ENCODE measurements at places on chromosomes 1 and 21. TPM values are rescaled to one million over a fixed set of nuclear protein-coding genes. Genes with fewer than 3 reads are reported as not detected.
A peak's percentile ranks its signal among the peaks of the same experiment; 100 is the strongest.

The CLCA1 gene
- 0.23 TPM for total RNA-seq

The CCDC181 gene
- total RNA-seq = not detected

The BRINP2 gene
- total RNA-seq = not detected

The LYPD8 gene
- not detected for total RNA-seq

The FOXD3 gene
- not detected for total RNA-seq

The L1TD1 gene
- total RNA-seq = 0.39 TPM

The RHCE gene
- total RNA-seq = 0.90 TPM

The RIMKLA gene
- not detected for total RNA-seq

The OR2L8 gene
- total RNA-seq = 1.2 TPM

The RHD gene
- 0.13 TPM for total RNA-seq

The PLPPR5 gene
- total RNA-seq = not detected

DNA sequence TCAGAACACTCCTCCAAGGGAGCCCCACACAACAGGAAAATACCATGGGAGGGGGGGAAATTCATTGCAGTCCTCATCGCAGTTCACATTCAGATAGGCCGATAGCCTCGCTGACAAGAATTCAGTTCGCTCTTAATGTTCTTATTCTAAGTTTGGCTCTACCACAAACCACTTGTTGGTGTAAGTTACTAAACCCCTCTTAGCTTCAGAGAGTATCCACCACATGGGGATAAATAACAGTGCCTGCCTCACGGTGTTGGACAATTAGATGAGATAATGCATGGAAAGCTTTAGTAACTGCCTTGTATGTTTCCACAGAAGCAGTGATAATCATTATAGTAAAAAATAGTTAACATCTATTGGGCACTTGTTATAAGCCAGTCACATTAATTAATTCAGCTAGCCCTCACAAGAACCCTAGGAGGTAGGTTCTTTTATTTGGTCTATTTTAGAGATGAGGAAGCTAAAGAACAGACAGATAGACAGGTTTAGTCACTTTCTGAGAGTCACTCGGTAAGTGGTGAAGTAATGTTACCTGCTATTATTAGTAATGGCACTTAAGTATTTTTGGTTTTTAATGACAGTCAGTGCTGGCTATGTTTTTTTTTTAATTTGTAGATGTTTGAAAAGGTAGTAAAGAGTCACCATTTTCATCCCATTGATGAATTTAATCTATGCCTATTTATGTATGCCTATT lies 10.1 kb downstream of the VAV3 start:
- DNase-seq = no peak

DNA sequence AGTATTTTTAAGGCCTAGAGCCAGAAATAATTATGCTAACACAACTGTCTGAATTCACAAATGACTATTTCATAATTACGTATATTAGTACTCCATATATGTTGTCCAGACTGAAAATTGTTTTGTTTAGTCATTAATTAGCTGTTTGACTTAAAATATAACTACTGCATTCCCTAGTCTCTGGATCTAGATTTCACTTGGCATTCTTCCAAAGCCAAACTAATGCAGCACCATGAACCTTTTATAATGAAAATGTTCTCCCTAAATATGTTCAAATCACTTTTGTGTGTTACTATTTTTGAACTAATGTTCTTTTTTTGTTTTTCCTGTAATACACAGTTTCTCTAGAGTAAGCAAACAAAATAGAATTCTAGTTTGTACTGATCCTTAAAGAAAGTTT lies 46.1 kb downstream of the CAMTA1 start:
- DNase-seq = no peak

DNA sequence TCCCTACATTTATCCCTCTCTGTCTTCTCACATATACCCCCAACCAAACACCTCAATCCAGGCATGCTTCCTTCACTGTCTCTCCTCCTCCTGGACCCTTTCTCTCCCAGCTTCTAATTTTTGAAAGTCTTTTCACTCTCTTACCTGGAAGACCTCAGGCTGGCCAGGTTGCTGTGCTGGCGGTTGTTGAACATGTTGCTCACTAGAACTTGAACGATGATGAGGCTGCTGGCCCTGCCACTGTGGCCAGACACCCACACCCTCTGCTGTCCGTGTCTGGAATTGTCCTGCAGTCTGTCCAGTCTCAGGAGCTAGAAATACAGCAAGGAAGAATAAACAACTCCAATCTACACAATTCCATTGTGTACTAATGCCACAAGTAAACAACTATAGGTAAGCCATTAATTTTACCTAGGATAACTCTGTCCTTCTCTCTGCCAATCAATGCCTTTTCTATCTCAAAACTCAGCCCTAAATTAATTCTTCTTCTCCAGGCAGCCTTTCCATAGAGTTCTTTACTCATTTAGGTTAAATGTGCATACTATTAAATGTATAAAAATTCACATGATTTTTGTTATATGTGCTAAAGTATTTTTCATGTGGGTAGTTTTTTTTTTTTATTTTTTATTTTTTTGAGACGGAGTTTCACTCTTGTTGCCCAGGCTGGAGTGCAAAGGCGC lies 5.1 kb upstream of the CTSK start:
- no peak for DNase-seq

GRCh38 chr1:18951818-18952391 lies 4.6 kb downstream of the IFFO2 start:
- DNase-seq = peak; percentile 71

GRCh38 chr1:203581841-203582240 lies 44.8 kb upstream of the ATP2B4 start:
- no peak for DNase-seq

- no peak for DNase-seq
These were observed 131.5 kb downstream of the RNF220 start for GRCh38 chr1:44536357-44537209.

DNA sequence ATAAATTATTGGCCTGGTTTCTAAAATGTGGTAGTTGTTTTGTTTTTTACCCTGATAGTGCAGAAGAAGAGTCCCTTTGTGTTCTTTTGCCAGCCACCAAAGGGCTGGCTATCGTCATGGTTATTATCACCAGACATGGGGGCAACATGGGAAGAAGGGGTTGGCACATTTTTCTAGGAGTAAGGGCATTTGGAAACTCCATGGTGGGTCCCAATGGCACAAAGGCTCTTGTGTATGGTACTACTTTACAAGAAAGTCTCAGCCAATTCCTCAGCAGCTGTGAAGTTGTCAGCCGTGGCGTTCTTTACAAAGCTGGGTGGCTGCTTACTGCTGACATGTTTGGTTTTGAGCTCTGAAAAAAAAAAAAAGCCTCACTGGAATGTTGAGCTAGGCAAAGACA lies 330.4 kb upstream of the ESRRG start:
- no peak for DNase-seq

- DNase-seq = no peak
These were observed 11.8 kb upstream of the RALGPS2 start for GRCh38 chr1:178713259-178713658.

DNA sequence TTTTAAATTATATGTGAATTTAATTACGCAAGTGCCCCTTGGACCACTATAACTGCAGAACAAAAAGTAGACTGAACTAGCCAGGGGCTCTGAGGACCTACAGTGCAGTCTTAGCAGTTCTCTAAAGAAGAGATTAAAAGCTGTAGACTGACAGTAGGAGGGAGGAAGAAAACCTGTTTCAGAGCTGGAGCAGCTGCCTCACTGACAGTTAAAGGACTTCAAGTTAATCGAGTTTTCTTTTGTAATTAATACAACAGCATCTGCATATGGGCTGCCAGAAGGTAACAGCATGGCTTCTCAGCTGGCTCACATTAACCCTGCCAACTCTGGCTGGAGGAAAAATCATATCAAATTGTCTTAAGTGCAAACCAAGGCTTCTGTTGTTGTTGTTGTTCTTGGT lies 19.9 kb downstream of the DSTYK start:
- DNase-seq = no peak

DNA sequence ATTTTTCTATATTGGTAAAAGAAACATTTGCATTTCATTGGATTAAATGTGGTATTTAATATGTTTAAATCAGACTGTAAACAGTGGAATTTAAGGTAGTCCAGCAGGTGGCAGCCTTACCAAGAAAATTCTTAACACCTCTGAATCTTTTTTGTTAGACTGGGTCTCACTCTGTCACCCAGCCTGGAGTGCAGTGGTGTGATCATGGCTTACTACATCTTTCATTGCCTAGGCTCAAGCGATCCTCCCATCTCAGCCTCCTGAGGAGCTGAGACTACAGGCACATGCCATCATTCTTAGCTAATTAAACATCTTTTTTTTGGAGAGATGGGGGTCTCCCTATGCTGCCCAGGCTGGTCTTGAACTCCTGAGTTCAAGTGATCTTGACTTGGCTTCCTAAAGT lies 98.8 kb downstream of the RABGAP1L start:
- no peak for DNase-seq

DNA sequence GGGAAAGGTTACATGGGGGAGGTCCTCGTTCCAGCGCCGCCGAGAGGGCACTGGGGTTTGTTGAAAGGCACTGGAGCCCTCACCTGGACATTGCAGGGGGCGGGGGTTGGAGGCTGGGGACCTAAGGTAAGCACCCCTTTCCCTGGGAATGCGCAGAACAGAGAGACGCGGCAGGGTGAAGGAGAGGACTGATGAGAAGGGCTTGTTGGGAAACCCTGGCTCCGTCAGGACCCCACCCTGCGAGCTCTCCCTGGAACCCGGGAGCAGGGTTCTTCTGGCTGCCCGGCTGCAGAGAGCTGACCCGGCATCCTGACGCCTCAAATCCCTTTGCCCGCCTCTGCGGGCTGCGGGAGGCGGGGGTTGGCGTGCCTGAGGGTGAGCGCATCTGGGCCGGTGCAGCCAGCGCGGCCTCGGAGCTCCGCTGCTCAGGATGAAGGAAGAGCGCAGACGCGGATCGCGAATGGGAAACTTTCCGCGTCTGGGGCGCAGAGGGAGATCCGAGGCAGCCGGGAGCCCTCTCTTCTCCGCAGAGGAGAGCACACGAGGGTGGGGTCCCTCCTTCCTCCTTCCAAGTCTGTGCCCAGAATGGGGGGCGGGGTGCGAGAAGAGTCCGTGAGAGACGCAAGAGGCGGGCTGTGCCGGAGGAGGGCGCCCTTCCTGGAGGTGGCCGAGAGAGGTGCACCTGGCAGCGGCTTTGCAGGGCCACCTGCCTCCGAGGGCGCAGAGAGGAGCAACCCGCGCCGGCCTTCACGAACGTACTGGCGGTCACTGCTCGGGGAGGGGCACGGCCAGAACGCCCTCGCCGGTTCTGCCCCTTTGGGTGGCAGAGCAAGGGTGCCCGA lies 2.4 kb downstream of the IGSF21 start:
- DNase-seq = no peak

GRCh38 chr1:79667848-79668696 lies 661.5 kb upstream of the ADGRL4 start:
- no peak for DNase-seq

GRCh38 chr1:13583966-13584791 lies 547 bp downstream of the PDPN start:
- DNase-seq = no peak

DNA sequence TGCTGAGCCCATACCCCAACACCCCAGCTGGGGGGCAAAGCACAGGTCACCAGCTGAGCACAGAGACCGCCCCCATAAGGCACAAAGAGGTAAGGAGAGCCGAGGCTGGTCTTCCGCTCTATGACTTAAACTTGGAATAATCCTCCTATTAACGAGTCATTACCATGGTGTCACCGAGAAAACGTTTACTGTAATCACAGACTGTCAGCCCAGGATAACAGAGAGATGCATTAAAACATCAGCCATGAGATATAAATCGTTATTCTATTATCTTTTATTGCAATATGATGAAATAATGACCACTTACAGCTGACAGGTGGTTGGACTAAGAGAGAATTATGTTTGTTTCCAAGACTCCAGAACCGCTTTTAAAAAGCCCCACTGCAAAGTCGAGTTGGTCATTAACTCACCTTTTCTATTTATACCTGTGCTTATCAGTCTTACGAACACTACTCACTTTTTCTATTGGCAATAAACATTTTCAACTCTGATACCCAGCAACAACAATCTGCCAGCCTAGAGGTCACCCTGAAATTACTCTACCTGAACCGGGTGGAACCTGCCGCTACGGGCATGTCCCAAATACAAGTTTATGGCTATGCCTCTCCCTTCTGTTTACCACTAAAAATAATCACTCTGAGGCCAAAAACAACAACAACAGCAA lies 21.5 kb downstream of the NPHP4 start:
- no peak for DNase-seq

- DNase-seq = no peak
These were observed 161.7 kb downstream of the FCRL5 start for GRCh38 chr1:157390651-157391050.

DNA sequence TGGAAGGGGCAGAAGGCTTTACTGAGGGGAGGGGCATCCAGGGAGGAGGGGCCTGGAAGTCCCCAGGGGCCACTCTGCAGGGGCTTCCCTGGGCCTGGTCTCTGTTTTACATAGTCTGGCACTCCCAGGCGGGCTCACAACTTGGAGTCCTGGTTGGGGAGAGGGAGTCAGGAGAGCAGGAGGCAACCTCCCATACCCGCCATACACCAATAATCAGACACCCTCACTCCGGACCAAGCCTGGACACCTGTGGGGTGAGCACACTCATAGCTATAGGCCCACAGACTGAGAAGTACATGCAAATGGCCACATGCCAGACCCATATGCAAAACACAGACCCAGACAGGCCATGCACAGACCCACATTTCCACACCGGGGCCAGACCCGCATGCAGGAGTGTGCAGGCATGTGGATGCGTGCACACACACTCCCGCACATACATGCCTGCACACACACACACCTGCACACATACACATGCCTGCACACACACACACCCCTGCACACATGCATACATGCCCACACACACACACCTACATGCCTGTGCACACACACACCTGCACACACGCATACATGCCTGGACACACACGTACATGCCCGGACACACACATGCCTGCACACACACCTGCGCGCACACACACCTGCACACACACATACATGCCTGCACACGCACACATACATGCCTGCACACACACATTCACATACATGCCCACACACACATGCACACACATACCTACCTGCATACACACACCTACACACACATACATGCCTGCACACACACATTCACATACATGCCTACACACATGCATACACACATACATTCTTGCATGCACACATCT lies 89.5 kb upstream of the RUNX3 start:
- DNase-seq = no peak

GRCh38 chr1:233675893-233676292 lies 62.0 kb downstream of the KCNK1 start:
- DNase-seq = no peak

GRCh38 chr1:41442697-41443251 lies 41.7 kb downstream of the EDN2 start:
- DNase-seq = no peak

GRCh38 chr1:206087091-206087490 lies 30.1 kb downstream of the AVPR1B start:
- no peak for DNase-seq

- no peak for DNase-seq
These were observed 53.6 kb upstream of the ZNF644 start for GRCh38 chr1:91075233-91076135.

- no peak for DNase-seq
These were observed 15.4 kb downstream of the PKP1 start for GRCh38 chr1:201298396-201299381.

DNA sequence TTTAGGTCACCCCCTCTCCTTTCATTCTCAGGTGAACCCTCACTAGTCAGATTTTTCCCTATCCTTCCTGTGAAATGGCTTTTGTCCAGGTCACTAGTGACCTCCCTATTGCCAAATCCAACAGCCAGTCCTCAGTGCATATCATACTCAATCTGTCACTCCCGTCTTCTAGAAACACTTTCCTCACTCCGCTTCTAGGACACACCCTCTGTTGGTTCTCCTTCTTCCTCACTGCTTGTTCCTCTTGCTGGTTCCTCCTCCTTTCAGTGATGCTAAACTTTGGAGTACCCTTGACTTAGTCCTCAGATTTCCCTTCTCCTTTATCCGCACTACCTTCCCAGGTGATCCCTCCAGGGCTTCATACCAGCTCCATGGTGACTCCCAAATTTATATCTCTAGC lies 94.3 kb downstream of the RNF220 start:
- DNase-seq = no peak
